ENCODE measurements at places on chromosomes 2 and 18.

DNA sequence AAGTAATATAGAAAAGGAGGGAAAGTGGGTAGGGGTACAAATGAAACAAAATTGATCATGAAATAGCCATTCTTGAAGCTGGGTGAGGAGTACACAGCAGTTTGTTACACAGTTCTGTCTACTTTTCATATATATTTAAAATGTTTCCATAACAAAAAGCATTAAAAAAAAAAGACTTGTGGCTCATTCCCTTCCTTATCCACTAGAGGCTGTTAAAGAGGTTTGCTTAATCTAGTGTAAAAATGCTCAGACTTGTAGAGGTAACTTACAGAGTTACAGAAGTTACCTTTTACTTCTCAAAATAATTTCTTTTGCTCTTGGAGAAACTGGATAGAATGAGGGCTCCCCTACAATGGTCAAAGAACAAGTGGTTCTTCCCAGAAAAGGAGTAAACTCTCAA is 8.1 kb upstream of the WIPF1 start:
- DNase-seq, result peak; percentile 55

GRCh38 chr2:16332681-16333557 is 332.7 kb downstream of the CYRIA start:
- no peak for DNase-seq

DNA sequence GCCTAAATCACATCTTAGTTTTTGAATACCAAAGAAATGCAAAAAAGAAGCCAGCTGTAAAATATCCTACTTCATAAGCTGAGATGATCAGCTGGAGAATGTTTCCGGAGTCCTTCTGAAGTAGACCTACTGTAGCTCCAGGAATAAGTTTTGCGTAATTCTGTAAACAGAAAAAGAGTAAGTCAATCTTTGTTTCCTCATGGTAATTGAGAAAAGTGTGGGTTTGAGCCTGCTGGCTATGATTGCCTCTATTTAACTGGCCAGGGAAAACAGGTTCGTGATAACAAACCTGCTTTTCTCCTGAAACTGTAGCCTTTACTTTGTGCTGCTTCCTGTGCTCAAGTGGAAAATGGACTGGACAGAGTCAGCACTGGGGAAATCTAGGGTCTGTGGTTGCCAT is 58.2 kb downstream of the ITGB6 start:
- DNase-seq, result no peak

DNA sequence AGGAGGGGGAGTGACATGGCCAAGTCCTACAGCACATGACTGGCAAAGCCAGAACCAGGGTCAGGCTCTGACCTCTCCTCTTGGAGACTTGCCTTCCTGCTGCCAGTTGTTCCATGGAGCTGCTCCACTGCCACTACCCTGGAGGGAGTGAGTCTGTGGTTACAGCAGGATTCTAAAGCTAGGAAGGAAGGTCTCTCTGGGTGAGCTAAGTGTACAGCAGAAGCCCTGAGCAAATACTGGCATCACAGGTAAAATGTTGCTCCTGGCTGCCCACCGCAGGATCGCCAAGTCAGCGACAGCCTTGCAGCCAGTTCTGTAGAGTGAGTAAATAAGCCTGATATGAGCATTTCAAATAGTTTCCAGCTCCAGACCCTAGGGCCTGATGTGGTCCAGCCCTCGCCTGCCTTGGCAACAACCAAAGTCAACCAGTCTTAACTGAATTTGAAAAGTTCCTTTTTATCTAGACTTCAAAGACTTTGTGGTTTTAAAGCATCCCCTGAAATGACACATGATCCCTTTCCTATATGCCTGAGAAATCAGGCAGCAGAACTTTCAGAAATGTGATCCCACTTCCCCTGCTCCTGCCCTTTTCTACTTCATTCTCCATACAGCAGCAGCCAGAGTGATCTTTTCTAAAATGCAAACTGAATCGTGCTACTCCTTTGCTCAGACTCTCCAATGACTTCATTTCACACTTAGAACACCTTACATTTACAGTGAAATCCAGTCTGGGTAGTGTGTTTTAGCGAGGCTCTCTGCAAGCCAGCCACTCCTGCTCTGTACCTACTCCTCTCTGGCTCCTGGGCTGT is 114.3 kb downstream of the MGAT5 start:
- DNase-seq, result peak; percentile 24

DNA sequence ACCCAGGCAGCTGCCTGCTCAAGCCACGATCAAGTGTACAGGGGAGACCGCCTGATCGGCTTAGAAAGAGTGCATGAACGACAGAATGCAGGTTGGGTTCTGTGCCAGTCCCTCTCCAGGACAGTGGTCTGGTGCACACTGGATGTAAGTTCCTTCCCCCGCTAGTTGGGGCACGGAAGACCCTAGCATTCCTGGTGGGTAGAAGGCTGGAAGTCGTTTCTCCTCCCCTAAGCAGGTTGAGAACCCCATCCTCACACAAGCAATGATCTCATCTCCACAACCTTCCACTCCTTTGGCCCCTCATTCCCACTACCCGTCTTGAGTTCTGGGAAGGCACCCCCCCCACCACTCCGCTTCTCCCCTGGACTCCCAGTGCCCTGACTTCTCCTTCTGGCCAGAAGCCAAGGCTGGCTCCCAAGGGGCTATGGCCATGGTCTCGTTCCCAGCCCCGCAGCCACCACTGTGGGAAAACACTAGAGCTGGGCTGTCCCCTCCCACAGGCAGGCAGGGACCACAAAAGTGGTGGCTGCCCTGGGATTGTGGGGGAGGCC is 1.4 kb upstream of the ANKRD39 start:
- no peak for DNase-seq

DNA sequence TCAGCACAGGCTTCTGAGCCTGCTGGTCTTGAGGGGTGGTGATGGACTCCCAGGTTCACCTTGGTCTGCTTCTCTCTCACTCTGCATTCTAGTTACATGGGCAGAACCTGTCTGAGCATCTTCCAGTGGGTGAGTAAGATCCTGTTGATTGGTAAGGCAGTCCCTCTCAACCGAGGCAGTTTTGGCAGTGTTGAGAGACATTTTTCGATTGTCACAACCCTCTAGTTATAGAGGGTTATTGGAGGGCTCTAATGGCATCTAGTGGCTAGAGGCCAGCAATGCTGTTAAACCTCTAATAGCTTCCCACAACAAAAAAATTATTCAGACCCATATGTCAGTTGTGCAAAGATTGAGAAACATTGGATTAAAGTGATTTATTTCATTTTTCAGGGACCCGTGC is 9.3 kb upstream of the MGAT5 start:
- peak; percentile 67 for DNase-seq

DNA sequence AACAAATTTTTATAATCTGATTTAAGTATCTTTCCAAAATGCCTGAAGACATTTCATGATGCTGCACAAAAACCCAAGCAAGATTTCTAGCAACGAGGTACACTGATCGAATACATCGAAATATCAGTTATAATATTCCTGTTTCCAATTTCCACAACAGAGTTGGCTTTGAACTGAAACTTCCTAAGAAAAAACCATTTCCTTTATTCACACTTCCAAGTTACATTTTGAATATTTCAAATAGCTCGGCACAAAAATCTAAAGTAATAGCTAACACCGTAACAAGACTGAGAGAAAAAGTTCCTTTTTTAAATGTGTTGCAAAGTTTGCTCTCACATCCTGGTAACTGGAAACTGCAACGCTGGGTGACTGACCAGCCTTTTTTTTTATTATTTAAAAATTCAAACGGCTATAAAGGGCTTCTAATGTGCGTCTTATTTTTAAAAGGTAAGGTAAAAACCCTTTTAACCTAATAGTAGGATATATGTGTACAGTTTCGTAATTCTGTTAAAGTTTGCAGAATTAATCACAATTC is 1.7 kb downstream of the HNRNPLL start:
- DNase-seq, result no peak

- DNase-seq, result peak; percentile 78
These were observed 61.4 kb downstream of the TGOLN2 start for GRCh38 chr2:85266146-85267041.

DNA sequence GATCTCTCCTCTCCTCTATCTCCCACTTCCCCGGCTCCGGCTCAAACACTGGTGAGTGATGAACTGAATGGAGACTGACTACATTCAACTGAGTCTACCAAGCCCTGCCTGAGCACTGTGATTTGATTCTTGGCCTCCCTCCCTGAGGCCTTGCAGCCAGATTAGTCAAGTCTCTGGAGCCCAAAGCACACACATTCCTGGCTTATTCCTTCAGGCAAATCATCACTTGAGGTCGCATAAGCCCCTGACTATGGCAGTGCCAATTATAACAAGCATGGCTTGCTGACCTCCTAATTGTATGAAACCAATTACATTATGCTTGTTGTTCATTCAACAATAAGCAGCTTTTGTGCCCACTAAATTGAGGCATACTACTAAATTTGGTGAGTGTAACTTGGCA is 34.6 kb downstream of the EFEMP1 start:
- DNase-seq, result no peak

DNA sequence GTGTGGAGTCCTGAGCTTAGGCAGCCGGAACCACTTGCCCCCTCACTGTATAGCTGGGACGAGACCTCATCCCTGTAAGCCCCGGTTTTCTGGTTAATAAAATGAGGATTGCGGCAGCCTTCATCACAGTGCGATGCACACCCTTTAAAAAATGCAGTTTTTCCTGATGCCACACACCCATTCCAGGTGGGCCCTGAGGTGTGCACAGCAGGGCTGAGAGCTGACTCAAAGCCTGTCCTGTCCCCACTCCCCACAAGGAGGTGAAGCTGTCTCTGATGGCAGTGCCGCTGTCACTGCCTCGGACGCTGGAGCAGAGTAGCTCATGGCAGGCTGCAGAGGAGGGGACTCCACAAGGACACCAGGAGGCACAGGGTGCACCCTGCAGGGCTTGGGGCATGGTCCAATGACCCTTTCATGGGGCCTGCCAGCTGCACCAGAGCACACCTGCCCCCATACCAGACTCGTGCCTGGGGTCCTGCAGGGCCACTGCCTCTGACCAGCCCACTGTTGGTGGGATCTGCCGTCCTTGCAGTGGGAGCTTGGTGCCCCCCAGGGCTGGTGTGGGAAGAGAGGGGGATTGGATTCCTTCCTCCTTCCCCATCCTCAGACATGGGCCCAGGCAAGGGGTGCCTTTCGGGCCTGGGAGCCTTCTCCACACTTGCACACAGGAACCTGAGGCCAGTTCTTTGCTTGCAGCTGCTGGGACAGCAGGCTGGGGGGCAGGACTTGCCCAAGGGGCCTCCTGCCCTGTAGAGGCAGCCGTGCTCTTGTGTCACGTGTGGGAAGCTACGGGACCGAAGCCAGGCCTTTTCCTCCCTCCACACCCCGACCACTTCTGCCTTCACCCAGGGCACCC is 22.8 kb downstream of the GPC1 start:
- DNase-seq, result no peak

DNA sequence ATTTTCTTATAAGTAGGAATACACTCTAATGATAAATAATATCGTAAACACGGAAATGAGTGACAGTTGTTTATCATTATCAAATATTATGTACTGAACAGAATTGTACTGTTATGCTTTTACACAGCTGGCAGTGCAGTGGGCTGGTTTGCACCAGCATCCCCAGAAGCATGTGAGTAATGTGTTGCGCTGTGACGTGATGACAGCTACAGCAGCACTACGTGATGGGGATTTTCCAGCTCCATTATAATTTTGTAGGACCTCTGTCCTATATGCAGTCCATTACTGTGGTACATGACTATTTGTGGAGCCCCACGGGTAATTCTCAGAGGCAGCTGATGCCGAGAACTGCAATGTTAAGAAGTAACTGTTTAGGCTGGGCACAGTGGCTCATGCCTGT is 77.3 kb upstream of the ATG16L1 start:
- no peak for DNase-seq

- DNase-seq, result no peak
These were observed 13.7 kb downstream of the LMAN2L start for GRCh38 chr2:96726131-96726530.

DNA sequence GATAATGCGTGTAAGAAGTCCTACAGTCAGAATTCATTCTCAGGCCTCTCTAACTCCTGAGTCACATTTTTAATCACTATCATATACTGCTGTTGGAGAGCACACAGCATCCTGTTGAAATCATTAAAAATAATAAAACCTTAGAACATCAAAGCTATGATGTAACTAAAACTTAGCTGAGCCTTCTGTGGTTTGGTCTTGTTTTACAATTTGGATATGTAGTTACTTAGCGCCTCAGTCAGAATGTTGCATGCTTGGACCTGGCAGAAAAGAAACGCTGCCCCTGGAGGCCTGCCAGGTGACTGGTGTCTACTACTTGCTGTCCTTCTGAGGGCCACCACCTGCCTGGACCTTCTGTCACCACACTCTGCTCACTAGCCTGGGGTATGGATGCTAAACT is 261.1 kb upstream of the RASGRP3 start:
- DNase-seq, result no peak

- peak; percentile 47 for DNase-seq
These were observed 1.5 kb downstream of the TTC32 start for GRCh38 chr2:19899985-19900930.

- DNase-seq, result no peak
These were observed 86.4 kb downstream of the XRCC5 start for GRCh38 chr2:216195565-216196029.

- no peak for DNase-seq
These were observed 81.5 kb upstream of the RMDN2 start for GRCh38 chr2:37843556-37843955.

- no peak for DNase-seq
These were observed 91.4 kb upstream of the BCL2L11 start for GRCh38 chr2:111029181-111029927.

DNA sequence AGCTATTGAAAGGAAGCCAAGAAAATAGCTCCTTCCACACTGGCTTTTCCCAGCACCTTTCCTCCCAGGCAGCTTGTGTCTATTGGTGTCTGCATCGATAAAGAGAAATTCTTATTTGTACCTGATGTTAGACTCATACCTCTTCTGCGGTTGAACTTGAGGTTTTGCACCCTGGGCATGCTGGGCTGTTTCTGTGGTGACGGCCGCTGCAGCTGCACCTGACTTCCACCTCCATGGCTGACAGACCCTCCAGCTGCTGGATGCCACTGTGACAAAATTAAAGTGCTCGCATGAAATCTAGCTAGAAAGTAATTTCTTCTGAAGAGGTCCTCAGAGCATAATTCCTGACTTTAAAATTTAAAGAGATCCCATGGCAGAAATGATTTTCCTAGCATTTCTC is 6.6 kb downstream of the FECH start:
- DNase-seq, result no peak

GRCh38 chr2:239245872-239246721 is 154.7 kb downstream of the HDAC4 start:
- DNase-seq, result no peak

GRCh38 chr2:239271882-239272281 is 128.9 kb downstream of the HDAC4 start:
- DNase-seq, result no peak

- no peak for DNase-seq
These were observed 12.1 kb downstream of the CCT4 start for GRCh38 chr2:61876400-61876799.

DNA sequence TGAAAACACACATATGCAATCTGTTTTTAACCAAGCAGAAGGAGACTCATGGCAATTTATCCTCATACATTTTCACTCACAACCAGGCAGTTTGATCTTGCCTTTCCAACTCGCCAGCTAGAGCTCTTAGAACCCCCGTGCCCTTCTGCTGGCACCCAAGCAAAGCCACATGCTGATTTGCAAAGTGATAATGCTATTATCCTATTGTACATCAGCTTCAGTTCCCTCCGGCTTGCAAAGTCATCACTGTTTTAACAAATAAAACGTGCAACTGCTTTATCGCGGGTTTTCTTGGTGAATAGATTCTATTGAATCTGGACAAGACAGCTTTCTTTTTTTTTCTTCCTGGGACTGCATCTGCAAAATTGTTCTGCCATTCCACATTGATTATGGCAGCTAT is 314.6 kb downstream of the LNPK start:
- no peak for DNase-seq

- no peak for DNase-seq
These were observed 16.1 kb downstream of the COLEC11 start for GRCh38 chr2:3610881-3611505.

Data from OCI-LY7 (cell line).